ENCODE measurements at places on chromosomes 3 and 15.

DNA sequence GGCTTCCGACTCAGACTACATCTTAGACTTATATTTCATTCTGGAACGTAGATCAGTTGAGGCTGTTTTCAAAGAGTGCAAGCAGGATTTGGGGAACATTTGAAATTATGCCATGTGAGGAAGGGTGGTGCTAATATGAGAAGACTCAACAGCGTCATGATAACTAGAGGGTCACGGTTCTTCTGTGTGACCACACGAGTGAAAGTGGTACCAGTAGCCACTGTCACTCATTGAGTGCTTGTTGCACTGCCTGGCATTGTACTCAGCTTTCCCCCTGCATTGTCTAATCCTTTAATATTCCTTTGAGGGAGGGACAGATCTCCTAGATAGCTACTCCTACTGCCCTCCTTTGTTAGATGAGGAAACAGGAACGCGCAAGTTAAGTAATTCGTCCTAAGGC lies 81.3 kb upstream of the PLXNA1 start:
- no peak for DNase-seq

DNA sequence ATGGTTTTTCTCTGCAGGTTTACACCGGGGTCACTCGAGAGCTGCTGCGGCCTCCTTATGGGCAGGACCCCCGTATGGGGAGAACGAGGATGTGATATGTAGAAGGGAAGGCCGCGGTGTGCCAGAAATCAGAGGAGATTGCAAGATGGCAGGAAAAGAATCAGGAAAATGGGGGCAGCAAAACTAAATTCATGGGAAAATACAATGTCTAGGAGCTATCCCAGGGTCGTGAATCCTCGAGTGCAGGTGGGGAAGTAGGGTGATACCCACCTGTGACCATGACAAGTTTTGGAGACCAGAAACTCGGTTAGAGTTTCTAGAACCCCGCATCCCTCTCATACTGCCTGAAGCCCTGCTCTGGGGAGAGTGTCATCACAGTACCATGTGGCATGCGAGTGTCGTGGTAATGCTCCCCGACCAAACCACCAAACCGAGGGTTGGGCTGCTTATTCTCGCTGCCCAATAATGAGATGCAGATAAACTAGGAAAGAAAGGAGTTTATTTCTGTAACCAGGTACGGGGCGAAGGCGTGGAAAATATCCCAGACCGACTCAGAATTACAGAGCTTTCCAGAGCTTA lies 781 bp downstream of the TRNT1 start:
- no peak for DNase-seq

- no peak for DNase-seq
These were observed 228.3 kb downstream of the ADAMTS17 start for GRCh38 chr15:100113351-100114080.

GRCh38 chr3:172868582-172869200 lies 118.2 kb downstream of the ECT2 start:
- DNase-seq = no peak

GRCh38 chr3:123993818-123994217 lies 1.9 kb upstream of the ROPN1 start:
- DNase-seq = no peak

GRCh38 chr15:61685534-61685933 lies 374.7 kb downstream of the VPS13C start:
- no peak for DNase-seq

DNA sequence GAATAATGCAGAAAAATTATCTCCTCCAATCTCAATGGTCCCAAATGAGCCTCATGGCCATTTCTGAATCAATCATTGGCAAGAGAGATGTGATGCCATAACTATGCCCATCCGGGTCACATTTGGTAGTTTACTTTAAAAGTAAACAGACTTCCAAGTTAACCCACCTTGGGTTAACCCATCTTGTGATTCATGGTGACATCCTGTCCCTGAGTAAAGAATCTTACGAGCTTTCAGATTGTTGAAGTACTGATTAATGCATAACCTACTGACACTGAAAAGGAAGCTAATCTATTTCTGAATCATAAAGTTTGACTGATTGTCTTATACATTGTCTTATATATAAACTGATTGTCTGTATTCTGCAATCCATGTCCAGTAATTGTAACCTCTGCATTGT lies 467.2 kb upstream of the AGTR1 start:
- no peak for DNase-seq

GRCh38 chr3:32937331-32937730 lies 14.1 kb upstream of the CCR4 start:
- no peak for DNase-seq

Data from skeletal muscle cell (primary cell).